Progenitor cell of endocrine pancreas (in vitro differentiated cells): ENCODE measurements at places on chromosomes 6 and 20.

DNA sequence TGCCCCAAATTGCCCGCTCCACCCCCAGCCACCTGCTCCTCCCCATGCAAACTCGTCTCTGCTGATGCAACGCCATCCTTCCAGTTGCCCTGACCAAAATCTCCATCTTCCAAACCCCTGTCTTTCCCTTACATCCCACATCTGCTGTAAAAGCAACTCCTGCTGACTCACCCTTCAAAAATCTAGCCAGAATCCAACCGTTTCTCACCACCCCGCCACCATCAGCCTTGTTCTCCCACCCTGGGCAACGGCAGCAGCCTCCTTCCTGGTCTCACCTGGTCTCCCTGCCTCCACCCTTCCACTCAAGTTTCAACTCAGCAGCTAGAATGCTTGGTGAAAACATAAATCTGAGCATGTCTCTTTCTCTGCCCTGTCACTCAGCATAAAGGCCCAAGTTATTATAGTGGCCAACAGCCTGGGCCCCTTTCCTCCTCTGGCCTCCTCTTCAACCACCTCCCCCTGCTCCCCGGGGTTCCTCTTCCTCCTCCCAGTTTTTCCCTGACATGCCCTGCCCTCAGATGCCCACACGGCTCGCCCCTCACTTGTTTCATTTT, 7.2 kb upstream of the SYNJ2 start:
- no peak for DNase-seq

- no peak for DNase-seq
These were observed 34.6 kb upstream of the ENTPD6 start for GRCh38 chr20:25160897-25161296.

- DNase-seq, result no peak
These were observed 34.5 kb downstream of the SPDEF start for GRCh38 chr6:34521463-34522285.

- no peak for DNase-seq
These were observed 76.7 kb upstream of the CARMIL1 start for GRCh38 chr6:25202504-25202903.

DNA sequence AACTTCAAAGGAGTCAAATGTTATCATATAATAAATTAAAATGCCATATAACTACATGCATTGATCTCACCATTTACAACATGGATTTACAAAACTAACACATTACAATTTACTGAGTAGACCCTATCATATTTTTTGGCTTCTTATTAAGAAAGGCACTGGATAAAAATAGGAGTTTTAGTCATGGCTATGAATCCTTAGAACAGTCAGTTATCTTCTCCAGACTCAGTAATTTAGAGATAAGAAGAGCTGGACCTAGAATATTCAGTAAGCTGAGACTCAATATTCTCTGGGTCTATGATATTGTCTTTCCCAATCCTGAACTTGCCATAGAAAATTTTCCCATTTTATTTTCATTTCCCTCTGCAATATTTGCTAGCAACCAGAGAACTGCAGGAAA, 62.3 kb downstream of the ME1 start:
- DNase-seq, result no peak
